ENCODE measurements at places on chromosomes 2 and 18. TPM values are rescaled to one million over a fixed set of nuclear protein-coding genes. Genes with fewer than 3 reads are reported as not detected.

DNA sequence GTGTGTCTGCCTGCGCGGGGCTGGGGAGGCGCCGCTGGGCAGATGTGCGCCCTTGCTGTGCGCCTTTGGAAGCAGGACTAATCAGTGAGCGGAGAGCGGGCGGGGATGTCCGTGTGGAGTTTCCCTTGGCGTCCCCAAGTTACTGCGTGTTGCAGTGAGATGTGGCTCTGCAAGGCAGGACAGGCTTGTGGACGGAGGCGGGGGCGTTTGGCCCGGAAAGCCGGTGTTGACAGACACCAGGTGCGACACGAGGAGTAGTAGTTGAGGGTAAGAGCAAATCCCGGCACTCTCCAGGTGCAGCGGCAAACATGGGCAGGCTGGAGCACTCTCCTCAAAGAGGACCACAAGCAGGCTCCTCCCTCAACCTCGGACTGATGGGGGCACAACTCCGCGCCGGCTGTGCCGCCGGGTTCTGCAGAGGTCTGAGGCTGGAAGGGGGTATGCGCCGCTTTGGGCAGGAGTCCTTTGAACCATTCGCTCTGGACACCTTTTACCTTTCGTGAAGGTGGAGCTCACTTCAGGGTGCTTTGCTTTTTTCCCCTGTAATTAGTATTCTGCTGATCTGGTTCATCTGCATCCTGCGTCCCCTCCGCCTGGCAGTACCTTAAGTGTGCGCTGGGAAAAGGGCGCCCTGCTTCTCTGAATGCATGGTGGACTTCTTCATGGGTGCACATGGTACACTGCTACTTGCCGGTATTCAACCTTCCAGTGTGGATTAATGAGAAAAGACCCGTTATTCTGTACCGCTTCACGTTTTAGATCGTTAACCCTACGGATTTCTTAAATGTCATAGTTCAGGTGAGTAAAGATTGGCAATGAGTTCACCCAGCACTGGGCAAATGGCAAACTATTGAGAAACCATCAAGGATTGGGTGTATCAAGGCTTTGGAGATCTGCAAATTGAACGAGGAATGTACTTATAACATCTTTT lies 608 bp downstream of the CDH7 start:
- H3K36me3 ChIP-seq = no peaks in the 10 kb centered on the region
- no peak overlapping the region for H3K27ac ChIP-seq
- DNase-seq = no peak
- no peak overlapping the region for H3K4me3 ChIP-seq
- no peaks in the 10 kb centered on the region for H3K4me1 ChIP-seq
- peaks cover 20% of the 10 kb centered on the region for H3K27me3 ChIP-seq

Gene TM4SF20
- not detected for total RNA-seq

- peaks cover 17% of the 10 kb centered on the region for H3K27me3 ChIP-seq
- DNase-seq = no peak
- H3K4me1 ChIP-seq = no peaks in the 10 kb centered on the region
- H3K4me3 ChIP-seq = no peak overlapping the region
- no peaks in the 10 kb centered on the region for H3K36me3 ChIP-seq
Observed at GRCh38 chr2:98070081-98070480, 16.9 kb upstream of the VWA3B start.

GRCh38 chr2:229235131-229235914 lies 35.8 kb downstream of the PID1 start:
- DNase-seq = no peak
- H3K4me1 ChIP-seq = no peaks in the 10 kb centered on the region
- no peak overlapping the region for H3K27ac ChIP-seq
- H3K4me3 ChIP-seq = no peak overlapping the region

GRCh38 chr2:210315015-210315788 lies at the start of gene MYL1:
Gene MYL1 (minus strand): TSS chr2:210315174. CDS start chr2:210315042, 132 bp downstream.
- no peaks in the 10 kb centered on the region for H3K36me3 ChIP-seq
- H3K27me3 ChIP-seq = no peaks in the 10 kb centered on the region
- no peak within 1 kb of the TSS for H3K27ac ChIP-seq

All from activated naive CD8-positive, alpha-beta T cell treated with anti-CD3 and anti-CD28 coated beads, Interleukin-2, amount 10 ng/mL, durations not matched to agents 7 days and 5 days (primary cell).